ENCODE measurements at places on chromosomes 11 and 22.

DNA sequence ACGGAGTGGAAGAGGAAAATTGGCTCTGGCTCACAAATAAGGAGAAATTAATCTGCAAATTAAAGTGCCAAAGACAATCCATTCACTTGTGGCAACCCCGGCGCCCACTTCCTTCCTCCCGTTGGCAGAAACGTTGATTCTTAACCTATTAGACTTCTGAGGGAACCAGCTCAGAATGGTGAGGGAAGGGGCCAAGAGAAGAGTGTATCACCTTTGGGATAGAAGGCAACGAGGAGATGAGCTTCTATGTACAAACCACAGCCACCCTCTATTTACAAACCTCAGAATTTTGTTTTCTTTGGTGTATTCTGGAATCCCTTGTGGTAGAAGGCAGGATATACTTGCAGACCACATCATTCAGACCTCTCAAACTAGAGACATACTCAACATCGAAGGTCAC, 1.1 kb downstream of the MB start:
- no peak for DNase-seq

- no peak for DNase-seq
Observed at GRCh38 chr22:29184849-29185490, 20.7 kb upstream of the EMID1 start.

- no peak for DNase-seq
Observed at GRCh38 chr11:62796281-62796680, 4.5 kb upstream of the TMEM223 start.

DNA sequence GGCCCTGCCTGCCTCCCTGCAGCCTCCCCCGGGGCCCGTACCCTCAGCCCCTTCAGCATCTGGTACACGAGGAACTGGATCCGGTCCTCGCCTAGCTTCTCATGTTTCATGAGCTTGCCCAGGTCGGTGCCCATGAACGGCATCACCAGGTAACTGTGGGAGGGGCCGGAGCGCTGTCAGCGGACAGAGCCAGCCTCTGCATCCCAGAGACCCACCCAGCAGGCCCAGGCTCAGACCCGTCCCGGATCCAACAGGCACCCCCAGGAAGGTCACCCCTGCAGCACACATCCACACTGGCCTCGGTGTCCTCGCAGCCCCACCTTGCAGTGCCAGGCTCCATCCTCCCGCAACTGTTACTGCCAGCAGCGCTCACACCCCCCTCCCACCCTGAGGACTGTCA, 4.4 kb downstream of the MAPK12 start:
- DNase-seq, result no peak

GRCh38 chr11:17328871-17329494, 22.6 kb upstream of the NCR3LG1 start:
- no peak for DNase-seq

GRCh38 chr22:49080631-49081030, 747.0 kb downstream of the BRD1 start:
- no peak for DNase-seq

- no peak for DNase-seq
Observed at GRCh38 chr11:27118371-27118770, 77.8 kb downstream of the BBOX1 start.

DNA sequence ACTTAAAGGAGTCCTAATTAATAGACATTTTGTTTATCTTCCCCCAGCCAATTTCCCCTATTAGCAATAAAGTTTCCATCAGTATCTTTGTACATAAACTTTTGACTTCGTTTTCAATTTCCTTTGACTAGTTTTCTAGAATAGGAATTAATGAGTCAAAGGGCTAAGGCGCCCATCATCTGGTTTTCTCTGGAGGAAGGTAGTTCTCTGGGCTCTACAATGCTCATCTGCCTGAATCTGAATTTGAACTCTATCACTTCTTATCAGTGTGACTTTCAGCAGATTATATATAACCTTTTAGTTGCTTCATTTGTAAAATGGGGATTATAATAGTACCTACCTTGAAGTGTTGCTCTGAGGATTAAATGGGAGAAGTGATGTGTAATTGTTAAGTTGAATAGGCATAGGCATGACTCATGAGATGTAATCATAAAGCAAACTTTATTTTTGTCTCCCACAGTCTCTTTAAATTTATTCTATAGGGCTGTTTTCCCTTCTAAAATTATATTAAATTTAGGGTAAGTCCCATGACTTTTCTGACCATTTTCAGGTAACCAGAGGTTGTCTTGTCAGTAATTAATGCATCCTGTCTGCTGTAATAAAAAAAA, 5.8 kb upstream of the TUB start:
- DNase-seq, result no peak

- DNase-seq, result no peak
Observed at GRCh38 chr11:126282361-126282735, 545 bp upstream of the TIRAP start.

GRCh38 chr11:67313125-67313890, 10.0 kb downstream of the SSH3 start:
- DNase-seq, result no peak

DNA sequence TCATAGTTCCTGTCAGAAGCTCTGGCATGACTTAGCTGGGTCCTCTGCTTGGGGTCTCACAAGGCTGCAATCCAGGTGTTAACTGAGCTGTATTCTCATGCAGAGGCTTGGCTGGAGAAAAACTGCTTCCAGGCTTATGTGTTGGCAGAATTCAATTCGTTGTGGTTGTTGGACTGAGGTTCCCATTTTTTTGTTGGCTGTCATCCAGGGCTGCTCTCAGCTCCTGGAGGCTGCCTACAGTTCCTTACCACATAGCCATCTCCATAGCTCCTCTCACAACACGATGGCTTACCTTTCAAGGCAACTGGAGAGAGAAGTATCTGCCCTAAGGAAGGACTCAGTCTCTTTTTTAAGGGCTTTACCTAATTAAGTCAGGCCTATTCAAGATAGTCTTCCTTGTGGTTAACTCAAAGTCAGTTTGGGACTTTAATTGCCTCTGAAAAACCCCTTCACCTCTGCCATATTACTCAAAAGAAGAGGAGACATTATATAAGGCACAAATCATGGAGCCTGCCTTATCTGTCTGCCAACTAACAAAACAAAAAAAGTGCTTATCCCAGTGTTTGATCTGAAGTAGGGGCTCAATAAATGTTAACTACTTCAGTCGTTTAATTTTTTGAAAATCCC, 35.2 kb downstream of the OR2AG2 start:
- DNase-seq, result no peak

- no peak for DNase-seq
Observed at GRCh38 chr11:96189351-96189750, 153.6 kb downstream of the MAML2 start.

- DNase-seq, result no peak
Observed at GRCh38 chr22:19590696-19591095, 66.5 kb upstream of the CLDN5 start.

DNA sequence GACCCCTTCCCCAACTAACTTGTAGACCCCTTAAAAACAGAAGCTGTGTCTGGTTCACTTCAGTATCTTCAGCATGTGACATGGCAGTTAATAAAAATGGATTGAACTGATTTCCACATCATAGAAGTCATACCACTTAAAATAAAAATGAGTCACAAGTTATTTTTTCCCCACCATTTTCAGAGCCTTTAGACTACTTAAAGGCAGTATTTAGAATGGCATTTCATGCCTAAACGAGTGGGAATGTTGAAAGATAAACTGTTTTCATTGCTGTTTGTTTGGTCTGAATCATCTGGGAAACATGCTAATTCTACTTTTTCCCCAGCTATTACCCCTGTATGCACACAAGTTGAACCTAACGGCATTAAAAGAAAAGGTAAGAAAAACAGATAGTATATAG, 324.0 kb downstream of the RAB38 start:
- DNase-seq, result no peak

DNA sequence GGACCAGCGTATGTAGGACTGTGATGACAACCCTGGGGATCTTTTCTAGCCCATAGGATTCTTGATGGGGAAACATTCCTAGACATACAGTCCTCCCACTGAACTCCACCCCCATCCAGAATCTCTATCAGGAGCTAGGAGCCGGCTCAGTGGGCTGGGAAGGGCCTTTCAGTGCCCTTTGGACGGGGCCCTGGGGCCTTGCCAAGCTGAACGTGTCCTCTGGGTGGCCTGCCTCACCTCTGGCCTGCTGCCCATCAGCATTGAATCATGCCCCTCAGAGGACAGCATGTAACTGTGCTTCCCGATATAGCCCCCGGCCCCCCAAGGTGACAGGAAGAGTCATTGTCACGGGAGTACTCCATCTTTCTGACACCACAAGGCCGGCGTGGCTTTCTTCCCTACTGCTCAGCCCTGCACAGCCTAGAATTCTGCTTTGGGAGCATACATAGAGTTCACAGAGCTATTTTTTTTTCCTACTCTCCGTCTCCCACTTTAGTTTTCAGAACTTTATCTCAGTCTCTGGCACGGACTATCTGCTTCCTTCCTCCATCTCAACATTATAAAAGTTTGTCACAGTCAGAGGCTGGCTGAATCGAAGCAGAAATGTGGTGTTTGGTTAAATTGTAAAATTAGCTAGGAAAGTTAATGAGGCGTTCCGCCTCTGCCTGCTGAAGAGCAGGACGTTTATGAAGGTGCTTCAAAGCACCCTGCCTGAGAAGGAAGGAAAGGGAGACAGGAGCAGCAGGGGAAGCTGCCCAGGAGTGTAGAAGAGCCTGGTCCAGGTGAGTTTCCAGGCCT, 111.9 kb downstream of the ZBTB16 start:
- no peak for DNase-seq

DNA sequence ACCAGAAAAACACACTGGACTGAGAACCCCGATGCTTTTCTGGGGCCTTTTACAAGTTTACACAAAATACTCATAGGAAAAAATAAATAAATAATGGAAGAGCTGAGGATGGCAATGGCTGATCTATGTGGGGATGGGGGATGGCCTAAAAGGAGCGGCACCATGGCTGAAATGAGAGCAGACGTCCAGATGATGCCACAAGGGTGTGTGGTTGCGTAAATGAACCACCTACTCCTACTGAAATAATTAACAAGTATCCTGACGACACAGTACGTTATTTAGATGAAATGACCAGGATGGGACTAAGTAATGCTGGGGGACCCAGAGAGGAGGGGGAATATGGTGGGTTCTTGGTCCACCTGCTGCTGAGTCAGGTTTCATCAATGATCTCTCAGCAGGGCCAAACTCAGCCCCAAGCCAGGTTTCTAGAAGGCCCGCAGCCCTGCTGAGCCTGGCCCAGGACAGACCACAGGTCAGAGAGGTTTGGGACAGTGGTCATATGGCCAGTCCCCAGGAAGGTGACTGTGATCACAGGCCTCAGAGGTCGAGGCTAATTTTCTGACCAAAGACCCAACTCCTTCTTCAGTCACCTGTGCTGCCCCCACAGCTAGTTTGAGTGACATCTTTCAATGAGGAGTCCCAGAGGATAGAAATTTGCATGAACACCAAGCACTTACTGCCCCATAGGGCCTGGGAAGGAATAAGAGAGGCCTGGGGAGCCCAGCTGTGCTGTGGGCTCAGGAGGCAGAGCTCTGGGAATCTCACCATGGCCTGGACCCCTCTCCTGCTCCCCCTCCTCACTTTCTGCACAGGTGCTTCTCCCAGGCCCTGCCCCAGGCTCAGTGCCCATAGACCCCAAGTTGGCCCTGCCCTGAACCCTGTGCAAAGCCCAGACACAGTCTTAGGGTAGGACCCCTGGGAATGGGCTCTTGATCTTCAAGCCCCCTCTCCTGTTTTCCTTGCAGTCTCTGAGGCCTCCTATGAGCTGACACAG, 76.3 kb upstream of the IGLL5 start:
- DNase-seq, result no peak

DNA sequence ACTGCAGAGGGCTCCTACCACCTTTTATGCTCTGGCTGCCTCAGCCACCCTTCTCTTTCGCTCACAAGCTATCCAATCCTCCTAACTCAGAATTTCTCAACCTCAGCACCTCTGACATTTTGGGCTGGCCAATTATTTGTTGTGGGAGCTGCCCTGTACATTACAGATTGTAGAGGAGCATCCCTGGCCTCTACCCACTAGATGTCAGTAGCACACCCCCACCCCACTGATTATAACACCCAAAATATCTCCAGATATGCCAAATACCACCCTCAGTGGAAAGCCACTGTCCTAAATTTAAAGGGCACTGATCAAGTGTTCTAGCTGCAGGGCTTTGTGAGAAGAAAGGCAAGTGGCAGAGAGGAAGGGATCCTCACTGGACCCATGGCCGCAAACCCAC, 443.1 kb downstream of the SOX6 start:
- DNase-seq, result no peak

- DNase-seq, result no peak
Observed at GRCh38 chr22:43777286-43777685, 34.8 kb downstream of the EFCAB6 start.

- no peak for DNase-seq
Observed at GRCh38 chr22:39395936-39396796, 3.4 kb upstream of the TAB1 start.

DNA sequence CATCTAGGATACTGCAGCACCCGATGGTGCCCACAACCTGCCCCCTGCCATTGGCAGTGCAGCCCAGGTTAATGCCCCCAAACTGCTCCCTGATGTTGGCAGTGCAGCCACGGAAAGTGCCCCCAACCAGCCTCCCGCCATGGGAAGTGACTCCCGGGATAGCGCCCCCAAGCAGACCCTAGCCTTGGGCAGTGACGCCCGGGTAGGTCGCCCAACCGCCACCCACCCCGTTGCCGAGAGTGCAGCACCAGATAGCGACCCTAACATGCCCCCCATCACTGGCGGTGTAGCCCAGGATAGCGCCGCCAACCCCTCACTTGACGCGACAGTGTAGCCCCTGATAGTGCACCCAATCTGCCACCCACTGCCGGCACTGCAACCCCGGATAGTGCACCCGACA, 38.5 kb downstream of the C22orf42 start:
- no peak for DNase-seq

DNA sequence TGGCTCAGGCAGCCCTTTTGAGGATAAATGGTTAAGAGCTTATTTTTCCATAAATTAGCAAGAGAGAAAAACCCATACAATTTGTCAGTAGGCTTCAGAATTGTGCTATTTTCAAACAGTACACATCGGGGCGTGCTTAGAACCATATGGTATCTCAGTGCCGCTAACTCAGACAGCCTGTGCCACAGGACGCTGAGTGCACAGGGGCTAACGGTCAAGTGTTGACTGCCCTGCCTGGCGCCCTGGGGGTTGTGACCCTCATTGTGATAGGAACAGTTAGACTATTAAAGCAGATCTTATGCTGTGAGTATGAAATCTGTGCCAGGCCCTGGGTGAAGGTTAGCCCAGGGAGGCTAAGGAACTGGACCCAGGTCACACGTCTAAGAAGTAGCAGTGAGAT, 1519.7 kb downstream of the BRD1 start:
- DNase-seq, result no peak

- DNase-seq, result no peak
Observed at GRCh38 chr11:101523193-101523592, 60.6 kb downstream of the TRPC6 start.

- no peak for DNase-seq
Observed at GRCh38 chr11:96393753-96394348, 4.0 kb downstream of the JRKL start.
